ENCODE measurements at places on chromosomes 3 and 15. TPM values are rescaled to one million over a fixed set of nuclear protein-coding genes. Genes with fewer than 3 reads are reported as not detected.
A peak's percentile ranks its signal among the peaks of the same experiment; 100 is the strongest.

GRCh38 chr3:27504749-27505148 lies 20.6 kb upstream of the SLC4A7 start:
- peak; percentile 40 for DNase-seq

DNA sequence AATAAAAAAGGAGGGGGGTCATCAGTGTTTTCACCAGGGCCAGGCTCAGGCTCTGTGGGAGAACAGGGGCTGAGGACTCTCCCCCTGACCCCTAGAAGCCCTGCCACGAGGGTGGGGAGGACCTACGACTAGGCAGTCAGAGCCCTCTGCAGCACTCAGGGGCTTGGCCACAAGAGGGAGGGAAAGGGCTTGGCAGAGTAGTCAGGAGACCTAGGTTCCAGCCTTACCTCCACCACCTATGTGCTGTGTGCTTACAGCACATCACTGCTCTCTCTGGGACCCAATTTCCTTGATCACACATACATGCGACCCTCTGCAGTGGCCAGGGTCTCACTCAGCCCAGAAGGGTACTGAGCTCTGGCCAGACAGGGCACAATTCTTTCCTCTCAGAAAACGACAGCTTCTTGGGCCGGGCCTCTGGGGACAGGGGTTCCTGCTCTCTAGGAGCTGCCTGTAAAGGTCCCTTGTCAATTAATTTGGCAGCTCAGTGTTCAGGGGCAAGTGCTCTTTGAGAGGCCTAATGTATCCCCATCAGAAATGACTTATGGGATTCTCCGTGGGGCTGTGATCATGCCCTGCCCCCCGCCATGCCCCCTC lies 16.4 kb upstream of the SKIC8 start:
- no peak for DNase-seq

The GOLGA6L2 gene
- not detected for total RNA-seq

- peak; percentile 62 for DNase-seq
Measured at GRCh38 chr3:43503067-43503728, 118.6 kb downstream of the ANO10 start.

The TNFSF10 gene
- total RNA-seq = 5.0 TPM

- DNase-seq = no peak
Measured at GRCh38 chr15:73517566-73517965, 74.6 kb downstream of the REC114 start.

The KLHL25 gene
- 2.8 TPM for total RNA-seq

DNA sequence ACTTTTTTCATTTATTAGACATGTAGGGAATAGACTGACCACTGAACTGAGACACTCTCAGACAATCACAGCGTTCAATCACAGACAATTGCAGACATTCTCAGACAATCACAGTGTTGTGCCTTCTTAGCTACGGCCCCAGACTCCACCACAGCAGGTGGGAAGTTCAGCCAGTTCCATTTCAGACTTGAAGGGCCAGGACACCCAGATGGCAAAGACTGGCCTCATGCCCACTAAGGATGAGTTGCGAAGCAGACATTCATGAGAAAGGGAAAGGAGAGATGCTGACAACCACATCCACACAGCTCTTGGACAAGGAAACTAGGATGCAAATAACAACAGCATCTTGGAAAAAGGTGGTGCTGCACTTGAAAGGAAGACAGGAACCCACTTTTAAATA lies 21.9 kb upstream of the ALDH1L1 start:
- DNase-seq = no peak

The NEK10 gene
- 27.1 TPM for total RNA-seq

The IL12A gene
- total RNA-seq = 1.2 TPM

The ZSCAN2 gene
- total RNA-seq = 25.5 TPM
